ENCODE measurements at places on chromosomes 7 and 10.

DNA sequence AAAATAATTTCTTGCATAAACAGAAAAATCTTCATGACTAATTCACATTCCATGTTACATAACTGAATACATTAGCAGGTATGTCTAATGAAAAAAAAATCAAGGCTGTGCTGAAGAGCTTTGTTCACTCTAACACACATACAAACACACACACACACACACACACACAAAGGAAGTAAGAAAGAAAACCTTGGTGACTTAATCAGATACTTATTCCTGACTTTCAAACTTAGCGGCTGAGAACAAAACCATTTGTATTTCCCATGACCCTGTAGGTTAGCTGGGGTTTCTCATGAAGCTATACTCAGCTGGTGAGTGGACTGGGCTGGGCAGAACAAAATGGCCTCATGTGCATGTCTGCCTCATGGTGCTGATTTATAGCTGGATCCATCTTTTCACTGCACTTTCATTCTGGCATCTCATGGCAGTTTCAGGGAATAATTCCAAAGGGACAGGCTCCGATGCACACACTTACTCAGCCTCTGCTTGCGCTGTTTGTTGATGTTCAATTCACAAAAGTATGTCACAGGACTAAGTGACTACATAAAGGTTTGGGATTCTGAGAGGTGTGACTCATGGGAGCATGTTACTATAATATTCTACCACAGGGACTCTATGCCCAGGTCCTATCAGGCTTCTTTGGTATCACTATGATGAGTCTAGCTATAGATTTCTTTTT lies 161.2 kb downstream of the PCLO start:
- no peak for DNase-seq

GRCh38 chr10:6716516-6716915 lies 136.4 kb upstream of the PRKCQ start:
- no peak for DNase-seq

- DNase-seq: no peak
Observed at GRCh38 chr7:14158111-14158510, 168.6 kb upstream of the ETV1 start.

GRCh38 chr10:6321880-6322279 lies 119.1 kb downstream of the PFKFB3 start:
- DNase-seq: no peak

DNA sequence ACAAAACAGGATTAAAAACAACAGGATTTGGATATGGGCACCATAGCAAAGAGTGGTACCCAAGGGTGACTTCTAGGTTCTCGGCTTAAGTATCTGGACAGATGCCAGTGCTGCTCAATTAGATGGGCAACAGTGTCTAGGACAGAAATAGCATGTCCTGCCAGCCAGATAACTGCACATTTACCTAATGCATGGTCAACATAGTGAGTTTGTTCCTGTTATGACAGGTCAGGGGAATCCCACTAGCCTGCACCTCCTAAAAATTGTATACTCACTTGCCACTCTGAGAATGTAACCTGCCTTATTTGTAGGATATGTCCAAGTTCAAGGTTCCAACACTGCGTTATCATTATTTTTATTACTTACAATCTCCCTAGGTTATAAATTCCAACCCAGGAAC lies 471.7 kb downstream of the GRM8 start:
- DNase-seq: no peak

DNA sequence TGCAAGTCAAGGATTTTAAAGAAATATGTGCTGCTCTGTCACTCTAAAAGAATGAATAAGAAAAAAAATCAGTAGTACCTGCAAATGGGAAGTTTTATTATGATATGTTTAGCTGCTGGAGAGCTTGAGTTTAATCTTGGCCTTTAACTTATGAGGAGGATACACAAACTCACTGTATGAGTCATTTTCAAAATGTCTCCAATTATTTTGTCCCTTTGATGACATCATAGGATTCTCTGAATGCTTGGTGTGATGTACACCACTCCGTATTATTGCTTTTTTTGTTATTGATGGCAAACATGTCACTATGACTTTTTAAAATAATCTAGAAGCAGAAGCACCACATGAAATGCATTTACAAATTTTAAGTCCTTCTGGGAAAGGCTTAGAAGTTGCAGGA lies 125.8 kb downstream of the RALA start:
- no peak for DNase-seq

DNA sequence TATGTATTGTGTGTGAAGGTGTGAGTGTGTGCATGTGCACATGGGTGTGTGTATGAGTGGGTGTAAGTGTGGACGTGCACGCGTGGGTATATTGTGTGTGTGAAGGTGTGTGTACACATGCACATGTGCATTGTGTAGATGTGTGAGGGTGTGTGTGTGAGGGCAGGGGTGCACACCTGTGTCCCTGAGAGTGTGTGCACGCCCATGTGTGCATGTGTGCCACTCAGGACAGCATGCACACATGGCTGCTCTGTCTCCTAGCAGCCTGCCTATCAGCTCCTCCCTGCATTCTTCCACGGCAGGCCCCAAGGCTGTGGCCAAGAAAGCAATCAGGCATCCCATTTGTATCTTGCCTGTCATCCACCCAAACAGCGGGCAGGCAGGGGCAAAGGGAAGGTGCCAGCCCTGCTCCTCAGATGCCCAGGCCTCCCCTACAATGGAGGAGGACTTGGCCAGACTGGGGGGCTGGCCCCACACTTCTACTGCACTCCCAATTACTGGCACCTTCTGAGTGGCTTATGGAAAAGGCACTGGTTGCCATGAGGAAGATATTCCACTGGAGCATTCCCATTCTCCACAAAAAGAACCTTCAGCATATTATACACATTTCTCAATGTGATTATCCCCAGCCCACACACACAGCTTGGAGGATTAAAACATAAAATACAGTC lies 380.4 kb upstream of the ZMIZ1 start:
- DNase-seq: no peak

GRCh38 chr7:4951903-4952636 lies 6.9 kb downstream of the MMD2 start:
- DNase-seq: no peak

DNA sequence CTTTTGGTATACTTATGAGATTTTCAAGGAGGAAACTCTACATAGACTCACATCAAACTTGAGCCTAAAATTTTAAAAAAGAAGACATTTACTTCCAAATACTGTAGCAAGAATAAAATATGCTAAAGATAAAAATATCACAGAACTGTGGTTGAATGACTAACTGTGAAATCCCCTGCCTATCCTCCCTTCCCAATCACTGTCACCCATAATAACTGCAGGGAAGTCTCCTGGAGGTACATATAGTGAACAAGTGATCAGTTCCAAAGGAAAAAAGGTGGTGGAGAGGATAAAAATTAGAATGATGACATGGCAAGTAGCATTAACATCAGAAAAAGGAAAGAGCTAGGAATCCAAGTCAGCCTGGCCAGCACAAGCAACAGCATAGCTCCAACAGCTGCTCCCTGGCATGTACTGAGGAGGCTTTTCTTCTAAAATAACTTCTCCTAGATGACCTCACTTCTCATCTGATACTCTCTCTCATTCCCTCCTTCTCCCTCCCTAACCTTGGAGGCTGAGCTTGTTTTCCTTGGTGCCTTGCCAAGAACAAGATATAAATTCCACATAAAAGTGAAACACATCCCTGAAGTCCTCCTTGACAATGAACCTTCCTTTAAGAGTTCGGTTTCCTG lies 124.0 kb downstream of the IQUB start:
- DNase-seq: no peak

DNA sequence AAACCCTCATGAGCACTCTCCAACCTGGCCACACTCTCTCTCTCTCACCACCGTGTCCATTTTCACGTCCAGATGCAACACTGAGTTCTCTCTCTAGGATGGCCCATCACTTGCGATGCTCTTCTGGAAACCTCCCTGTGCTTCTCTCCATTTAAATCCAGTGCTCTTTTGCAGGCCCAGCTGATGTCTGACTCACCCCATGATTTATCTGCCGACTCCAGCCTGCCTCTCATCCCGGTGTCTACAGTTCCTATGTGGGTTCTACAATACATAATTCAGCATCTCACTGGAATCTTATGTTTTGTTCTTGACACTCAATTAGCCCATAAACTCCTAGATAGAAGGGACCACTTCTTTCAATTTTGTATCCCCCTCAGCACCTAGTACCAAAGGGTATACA lies 5.0 kb downstream of the TPK1 start:
- DNase-seq: no peak

GRCh38 chr7:137882261-137882668 lies 35.5 kb upstream of the DGKI start:
- no peak for DNase-seq

DNA sequence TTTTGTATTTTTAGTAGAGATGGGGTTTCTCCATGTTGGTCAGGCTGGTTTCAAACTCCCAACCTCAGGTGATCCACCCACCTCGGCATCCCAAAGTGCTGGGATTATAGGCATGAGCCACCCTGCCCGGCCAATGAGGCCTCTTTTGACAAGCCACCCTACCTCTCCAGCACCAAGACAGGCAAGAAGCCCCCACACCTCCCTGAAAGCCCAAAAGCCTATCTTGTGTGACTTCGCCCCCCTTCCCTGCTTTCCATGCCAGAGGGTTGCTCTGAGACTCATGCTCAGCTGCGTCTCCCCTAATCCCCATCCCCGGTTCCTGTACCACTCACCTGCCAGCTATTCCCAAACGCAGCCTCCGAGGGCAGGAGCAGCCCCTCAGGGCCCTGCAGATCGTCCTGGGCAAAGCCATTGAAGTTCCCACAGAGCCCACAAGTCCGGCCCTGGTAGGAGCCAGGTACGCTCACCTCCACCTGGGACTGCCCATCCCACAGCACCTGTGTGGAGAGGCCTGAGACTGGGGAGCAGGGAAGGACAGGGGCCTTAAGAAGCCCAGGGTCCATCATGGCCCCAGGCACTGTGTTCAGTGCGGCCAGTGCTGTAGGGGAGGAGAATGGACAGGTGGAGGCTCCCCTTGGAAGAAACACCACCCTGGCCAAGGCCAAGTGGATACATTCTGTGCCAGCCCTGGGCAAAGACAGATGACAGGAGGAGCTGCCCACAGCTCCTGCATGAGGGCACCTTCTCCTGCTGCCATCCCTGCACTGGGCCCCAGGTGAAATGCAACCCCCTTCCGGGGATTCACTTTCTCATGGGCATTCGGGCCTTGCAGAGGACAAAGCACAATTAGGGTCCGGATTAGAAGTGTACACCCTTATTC lies 15.8 kb downstream of the ATP6V1F start:
- DNase-seq: no peak

DNA sequence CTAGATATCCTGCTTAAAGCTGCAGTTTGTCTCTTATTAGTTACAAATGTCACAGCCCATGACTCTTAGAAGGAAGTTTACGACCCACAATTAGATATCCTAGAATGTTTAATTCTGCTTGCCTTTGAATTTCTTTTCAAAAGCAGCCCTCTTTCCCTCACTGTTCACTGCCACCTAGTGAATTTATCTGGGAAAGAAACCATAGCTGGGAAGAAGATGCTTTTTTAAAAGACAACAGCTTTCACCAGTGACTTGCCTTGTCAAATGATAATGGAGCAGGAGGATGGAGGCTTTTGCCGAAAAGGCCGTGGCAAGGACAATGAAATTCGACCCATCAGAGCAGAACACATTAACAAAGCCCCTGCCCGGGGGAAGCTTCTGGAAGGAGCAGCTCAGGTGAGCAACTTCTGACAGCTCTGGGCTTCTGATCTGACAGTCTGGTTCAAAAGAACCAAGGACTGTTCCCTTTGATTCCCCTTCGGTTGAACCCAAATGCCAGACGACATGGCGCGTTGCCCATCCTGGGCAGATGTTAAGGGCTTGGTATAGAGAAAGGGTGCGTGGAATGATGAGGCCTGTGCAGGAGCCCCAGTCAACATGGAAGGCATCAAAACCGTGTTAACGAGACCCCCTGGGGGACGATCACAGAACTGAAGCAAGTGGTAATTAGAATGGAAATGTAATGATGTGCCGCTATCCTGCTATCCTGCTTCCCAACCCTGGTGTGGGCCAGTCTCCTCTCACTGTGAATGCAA lies 236.8 kb downstream of the FRMD4A start:
- no peak for DNase-seq

GRCh38 chr10:116120688-116121455 lies 152.1 kb downstream of the GFRA1 start:
- DNase-seq: no peak

DNA sequence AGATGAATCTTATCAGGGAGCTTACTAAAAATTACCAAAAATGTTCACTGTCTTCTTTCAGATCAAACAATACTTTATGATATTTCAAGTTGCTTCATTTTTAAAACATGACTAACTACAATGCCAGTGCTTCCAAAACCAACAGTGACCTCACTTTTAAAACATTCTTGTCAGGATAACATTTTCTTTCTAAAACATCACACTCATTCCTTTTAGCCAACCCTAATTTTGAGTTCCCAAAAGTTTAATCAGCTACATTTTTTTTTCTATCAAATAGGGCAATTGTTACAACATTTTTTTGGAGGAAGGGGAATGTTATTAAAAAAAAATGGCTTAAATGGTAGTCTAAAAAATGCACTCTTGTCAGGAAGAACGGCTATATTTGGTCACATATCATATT lies 37.3 kb downstream of the RTKN2 start:
- DNase-seq: no peak

GRCh38 chr10:12501324-12501723 lies 152.0 kb downstream of the CAMK1D start:
- DNase-seq: no peak

GRCh38 chr10:42979721-42980467 lies 97.0 kb upstream of the RET start:
- no peak for DNase-seq

GRCh38 chr10:68109331-68109730 lies at the start of gene MYPN:
Gene MYPN (plus strand): TSS chr10:68109488. CDS start chr10:68121439, 11,951 bp downstream.
- no peak for DNase-seq

DNA sequence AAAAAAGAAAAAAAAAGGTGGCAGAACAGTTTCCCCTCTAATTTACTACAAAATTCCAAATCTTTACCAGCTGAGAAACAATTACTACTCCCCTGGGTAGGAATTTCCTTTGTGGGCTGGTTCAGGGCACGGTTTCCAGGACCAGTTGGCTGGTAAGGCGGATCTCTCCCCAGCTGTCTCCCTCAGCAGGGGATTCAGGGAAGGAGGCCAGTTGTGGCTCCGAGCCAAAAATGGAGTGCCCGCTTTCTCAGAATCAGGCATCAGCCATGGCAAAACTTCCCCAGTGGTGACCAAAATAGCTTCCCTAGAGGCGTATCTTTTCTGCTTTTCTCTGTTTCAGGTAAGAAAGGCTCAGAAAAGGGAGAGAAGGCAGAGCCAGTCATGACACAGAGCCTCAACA lies 91.2 kb downstream of the ZNF22 start:
- DNase-seq: no peak

GRCh38 chr7:38669965-38670520 lies 38.9 kb upstream of the AMPH start:
- DNase-seq: no peak

DNA sequence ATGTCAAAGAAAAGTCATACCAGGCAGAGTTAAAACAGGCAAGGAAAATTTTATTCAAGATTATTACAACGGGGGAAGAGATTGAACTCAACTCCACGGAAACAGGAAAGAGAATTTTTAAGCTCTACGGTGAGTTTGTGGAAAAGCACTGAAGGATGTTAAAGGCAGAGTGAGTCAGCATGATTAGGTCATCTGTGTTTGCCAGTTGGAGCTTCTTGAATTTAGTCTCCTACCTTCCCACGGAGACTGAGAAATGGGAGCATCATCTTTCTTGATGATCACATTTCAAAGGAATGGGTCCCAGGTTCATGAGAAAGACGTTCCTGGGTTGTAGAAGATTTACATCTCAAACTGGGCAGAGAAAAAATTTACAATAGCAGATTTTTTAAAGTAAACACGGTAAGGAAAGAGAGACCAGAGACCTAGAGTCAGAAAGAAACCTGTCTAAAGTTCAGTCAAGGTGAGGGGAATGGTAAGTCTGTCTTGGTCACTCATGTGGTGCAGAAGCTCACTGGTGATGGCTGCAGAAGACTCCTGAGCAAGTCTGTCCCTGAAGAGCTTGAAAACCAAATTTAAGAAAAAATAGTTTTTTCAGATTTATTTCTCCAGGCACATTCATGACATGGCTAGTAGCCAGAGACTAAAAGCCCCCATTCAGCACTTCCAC lies 516.9 kb upstream of the LRRN3 start:
- no peak for DNase-seq

Measured in ascending aorta (tissue), 2 donors.